ENCODE measurements at places on chromosomes 2 and 18.

DNA sequence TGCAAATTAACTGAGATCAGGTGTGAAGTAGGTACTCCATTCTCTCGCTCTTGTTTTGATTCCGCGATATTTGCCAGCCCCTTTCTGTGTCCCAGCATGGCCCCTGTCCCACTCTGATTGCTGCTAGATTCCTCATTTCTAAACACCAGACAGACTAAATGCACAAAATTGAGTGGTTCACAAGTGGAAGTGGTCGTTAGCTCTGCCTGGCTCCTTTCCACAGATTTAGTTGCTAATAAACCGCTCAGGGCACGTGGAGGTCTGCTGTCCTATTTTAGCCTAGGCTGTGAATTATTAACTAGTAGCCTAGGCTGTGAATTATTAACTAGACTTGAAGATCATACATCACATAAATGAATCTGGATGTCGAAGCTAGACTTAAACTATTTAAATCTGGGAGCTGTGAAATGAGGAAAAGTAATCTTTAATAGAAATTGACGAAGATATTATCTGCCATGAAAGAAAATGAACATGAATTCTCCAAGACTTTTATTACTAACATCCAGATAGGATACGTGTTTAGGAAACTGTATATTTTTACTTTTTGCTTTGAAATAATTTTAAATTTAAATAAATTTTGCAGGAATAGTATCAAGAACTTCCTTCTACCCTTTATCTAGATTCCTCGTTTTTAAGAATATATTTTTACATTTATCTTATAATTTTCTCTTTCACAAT, 3.7 kb downstream of the IL1RL2 start:
- no peak for DNase-seq

DNA sequence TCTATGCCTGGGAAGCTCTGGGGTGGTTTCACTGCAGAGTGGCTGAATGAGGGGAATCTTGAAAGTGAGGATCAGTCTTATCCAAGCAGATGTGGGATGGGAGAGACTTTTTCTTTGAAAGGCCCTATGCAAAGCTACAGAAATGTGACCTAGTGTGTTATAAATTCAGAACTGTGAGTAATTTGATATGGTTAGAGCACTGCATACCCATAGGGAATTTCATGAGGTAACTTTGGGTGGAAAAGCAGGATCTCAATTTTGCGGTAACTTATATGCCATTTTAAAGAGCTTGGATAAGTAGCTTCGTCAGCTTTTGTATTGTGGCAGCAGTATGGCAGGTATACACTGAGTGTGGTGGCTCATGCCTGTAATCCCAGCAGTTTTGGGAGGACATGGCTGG, 40.9 kb downstream of the GULP1 start:
- DNase-seq = no peak

DNA sequence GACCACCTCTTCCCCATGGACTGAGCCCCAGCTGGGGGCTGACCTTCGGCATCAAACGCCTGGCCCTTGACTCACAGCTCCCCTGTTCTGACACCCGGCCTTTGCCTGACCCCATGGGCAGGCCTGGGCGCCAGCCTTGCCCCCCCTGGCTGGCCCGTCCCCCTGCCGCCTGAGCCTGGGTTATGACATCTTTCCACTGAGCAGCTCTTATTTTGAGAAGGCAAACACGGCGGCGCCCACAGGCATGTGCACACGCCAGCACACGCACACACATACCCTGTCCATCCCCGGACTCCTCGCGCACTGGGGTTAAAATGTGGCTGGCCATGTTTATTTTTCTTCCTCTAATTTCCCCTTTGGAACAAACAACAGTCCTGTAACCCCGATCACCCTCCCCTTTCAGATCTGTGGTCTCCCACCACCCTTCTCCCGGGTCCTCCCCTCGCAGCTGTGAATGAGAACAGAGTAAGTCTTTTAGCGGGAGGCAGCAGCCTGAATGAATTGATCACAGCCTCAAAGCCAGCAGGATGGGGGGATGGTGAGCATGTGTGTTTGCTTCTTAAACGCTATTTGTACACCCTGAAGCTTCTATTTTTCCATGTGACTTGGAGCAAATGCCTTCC, 11.8 kb upstream of the ATOH8 start:
- no peak for DNase-seq

DNA sequence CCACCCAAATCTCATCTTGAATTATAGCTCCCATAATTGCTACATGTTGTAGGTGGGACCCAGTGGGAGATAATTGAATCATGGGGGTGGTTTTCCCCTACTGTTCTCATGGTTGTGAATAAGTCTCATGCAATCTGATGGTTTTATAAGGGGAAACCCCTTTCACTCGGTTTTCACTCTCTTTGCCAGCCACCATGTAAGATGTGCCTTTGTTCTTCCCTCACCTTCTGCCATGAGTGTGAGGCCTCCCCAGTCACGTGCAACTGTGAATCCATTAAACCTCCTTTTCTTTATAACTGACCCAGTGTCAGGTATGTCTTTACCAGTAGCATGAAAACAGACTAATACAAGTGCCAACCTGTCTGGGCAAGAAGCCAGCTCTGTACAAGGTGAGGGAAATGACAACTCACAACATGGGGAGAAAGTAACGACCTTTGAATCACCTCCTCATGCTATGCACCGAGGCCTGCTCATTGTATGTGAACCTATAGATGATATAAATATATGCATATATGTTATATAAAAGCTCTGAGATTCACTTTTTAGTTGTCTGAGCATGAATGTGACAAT, 162.2 kb downstream of the ALPK2 start:
- no peak for DNase-seq

DNA sequence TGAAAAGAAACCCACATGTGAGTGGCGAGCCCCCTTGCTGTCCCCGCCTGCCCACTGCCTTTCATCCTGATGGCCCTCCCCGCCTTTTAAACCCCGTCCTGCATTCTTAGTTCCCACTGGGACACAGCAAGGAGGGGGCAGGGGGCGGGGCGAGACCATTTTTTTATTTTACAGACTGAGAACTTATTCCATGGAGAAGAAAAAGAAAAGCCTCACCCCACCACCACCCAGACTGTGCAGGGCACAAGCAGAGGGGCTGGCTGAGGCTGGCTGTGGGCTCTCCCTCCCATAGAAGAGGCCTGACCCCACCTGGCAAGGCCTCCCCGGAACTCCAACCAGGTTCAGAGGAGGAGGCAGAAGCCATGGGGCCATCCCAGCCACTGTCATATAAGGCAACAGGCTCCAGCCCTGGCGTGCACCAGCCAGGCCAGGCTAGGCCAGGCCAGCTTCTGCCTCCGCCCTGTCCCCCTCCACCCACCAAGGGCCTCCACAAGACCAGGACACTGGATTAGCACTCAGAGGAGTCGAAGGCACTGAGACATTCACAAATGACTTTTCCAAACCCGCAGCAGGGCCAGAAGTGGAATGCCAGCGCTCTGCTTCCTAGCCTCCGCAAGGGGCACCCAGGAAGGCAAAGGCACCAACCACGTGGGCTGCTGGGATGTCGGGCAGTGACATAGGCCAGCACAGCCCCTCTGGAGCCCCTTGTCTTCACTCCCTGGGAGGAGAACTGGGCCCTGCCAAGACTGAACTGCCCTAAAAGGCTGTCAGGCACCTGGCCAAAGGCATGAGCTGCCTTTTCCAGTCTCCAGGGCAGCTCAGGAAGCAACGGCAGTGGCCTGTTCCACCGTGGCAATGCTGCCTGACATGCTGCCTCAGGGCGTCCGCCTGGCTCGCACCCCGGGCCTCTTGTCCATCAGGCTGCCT, 37.5 kb upstream of the SEMA4C start:
- no peak for DNase-seq

DNA sequence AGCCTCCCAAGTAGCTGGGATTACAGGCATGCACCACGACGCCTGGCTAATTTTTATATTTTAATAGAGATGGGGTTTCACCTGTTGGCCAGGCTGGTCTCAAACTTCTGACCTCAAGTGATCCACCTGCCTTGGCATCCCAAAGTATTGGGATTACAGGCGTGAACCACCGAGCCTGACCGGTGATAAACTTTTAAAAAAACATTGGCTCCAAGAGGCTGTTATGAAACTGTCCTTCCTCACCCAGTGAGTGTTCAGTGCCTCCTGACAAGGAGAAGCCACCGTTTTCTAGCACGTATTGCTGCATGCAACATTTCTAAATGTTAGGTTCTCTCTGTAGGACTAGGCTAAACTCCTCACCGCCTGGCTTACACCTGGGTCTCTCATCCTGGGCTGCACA, 63.3 kb downstream of the EDAR start:
- no peak for DNase-seq

- peak; percentile 18 for DNase-seq
Measured at GRCh38 chr2:164910101-164910899, 45.0 kb downstream of the SLC38A11 start.

GRCh38 chr18:47996091-47996541, 65.7 kb upstream of the SMAD2 start:
- DNase-seq = no peak

- no peak for DNase-seq
Measured at GRCh38 chr2:156456616-156457015, 20.4 kb downstream of the GPD2 start.

DNA sequence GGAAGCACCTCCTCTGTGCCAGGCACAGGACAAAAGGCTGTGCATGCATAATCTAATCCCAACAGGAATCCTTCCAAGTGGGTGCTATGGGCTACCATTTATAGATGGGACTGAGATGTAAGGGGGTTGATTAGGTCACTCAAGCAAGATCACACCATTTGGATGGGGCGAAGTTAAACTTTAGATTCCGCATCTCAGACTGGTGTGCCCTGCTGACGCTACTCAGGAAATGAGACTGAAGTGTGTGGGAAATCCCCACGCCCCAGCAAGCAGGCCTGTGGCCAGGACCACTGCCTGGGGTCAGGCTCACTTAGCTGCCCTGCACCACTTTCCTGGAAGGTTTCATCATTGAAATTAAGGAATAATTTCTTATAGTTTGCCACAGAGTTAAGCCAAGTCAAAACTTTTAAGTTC, 70.5 kb upstream of the PPP1CB start:
- no peak for DNase-seq

- DNase-seq = no peak
Measured at GRCh38 chr2:226583715-226584114, 215.9 kb downstream of the IRS1 start.
